ENCODE measurements at places on chromosomes 4 and X.

- DNase-seq, result no peak
These were observed 21.1 kb downstream of the SLC25A53 start for GRCh38 chrX:104135677-104136076.

DNA sequence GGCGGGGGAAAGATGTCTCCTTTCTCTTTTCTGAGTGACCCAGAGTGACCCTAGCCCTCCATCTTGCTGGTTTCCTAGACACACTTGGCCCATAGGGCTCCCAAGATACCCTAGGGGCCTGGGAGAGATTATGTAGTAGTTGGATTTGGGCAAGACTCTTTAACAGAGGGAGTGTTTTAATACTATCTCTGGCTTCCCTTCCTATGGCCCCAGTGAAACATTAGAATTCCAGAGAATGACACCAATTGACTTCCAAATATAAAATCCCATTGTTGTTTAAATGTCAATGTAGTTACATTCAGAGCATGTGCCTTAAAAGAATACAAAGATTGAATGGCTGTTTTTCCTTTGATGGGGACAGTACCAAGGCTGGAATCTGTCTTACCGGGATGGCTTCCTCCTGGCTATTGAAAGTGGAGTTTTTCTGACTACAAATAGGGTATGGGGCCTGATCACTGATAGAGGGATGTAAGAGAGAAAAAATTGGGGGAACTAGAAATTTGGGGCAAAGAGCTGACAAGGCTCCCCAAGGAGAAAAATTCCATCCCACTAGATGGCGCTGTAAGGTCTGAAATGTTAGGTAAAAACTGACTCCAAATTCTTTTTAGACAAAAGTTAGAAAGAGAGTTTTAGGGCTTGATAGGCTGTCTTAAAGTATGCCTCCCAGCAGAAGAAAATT is 10.7 kb downstream of the TENT5D start:
- DNase-seq, result no peak

GRCh38 chr4:73413294-73413755 is 9.2 kb downstream of the ALB start:
- no peak for DNase-seq

GRCh38 chr4:11072999-11073398 is 355.7 kb downstream of the HS3ST1 start:
- no peak for DNase-seq

GRCh38 chr4:150960818-150961217 is 54.3 kb downstream of the LRBA start:
- DNase-seq, result peak; percentile 19

DNA sequence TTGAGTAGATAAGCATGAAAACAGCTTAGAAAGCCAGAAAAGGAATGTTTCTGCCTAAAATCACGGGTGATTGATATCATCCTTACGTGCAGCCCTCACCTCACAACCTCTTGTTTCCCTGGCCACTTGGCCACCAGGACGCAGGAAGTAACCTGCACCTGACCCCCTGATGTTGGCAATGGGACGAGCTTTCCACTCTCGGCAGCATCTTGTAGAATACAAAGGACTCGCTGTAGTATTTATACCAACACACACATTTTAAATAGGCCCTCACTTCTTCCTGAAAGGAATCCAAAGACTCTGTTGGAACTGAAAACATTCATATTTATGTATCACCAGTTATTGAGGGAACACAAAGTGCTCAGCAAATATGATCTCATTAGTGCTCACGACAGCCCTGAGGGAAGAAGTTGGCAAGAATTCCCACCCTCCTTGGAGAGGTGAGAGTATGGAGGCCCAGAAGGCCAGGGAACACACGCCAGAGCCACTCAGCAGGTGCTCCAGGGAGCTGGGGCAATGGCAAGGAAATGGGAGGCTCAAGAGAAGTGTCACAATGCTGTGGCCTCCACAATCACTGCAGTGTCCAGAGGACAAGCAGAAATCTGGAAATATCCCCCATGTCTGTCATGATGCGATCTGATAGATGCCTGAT is 103.3 kb upstream of the KIT start:
- no peak for DNase-seq

DNA sequence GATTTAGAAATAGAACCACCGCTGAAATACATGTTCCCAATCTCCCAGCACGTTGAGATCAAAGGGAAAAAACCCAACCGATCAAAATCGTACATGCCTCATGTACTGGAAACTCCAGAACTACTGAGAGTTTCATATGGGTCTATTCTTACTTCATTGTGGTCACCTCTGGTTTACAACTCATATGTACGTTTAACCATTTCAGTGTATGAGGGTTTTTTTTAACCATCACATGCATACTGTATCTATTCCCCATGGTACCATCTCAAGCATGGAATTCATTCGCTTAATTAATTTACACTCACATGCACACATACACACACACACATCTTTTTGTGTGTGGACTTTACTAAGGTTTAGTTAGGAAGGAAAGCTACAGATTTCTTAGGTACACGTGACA is 46.0 kb upstream of the CLNK start:
- DNase-seq, result no peak

GRCh38 chr4:53510321-53510720 is 81.0 kb downstream of the LNX1 start:
- no peak for DNase-seq

GRCh38 chrX:81195259-81195658 is 6.5 kb downstream of the HMGN5 start:
- DNase-seq, result no peak

GRCh38 chr4:140943486-140944198 is 187.5 kb upstream of the TBC1D9 start:
- no peak for DNase-seq

- no peak for DNase-seq
These were observed 14.2 kb upstream of the MID1 start for GRCh38 chrX:10634392-10635161.

Measured in stimulated activated CD8-positive, alpha-beta memory T cell treated with anti-CD3 and anti-CD28 coated beads, Interleukin-7, amount 100 ng/mL, for 24 hours (primary cell).